ENCODE measurements at places on chromosomes 13 and 19.
A peak's percentile ranks its signal among the peaks of the same experiment; 100 is the strongest.

GRCh38 chr13:113598081-113598410, 13.5 kb downstream of the TFDP1 start:
- no peak for DNase-seq

DNA sequence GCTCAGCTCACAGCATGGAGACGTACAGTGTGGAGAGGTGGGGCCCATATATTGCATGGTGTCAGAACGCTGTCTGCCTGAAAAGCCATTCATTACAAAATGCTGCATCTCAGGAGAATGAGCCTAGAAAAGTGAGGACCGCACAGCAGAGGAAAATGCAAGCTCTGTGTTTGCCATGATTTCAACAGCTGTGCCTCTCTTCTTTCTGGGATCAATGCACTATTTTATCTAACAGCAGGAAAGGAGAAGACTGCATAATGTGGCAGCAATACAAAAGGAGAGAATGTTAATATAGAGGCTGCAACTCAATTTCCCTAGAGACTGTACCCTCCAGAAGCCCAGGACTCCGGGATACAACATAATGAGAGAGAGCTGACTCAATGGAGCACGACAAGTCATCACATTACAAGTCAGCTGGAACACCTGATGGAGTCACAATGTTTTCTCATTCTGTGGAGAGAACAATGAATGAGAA, 368.0 kb downstream of the FGF14 start:
- no peak for DNase-seq

GRCh38 chr13:27137759-27138158, 33.9 kb downstream of the USP12 start:
- no peak for DNase-seq

DNA sequence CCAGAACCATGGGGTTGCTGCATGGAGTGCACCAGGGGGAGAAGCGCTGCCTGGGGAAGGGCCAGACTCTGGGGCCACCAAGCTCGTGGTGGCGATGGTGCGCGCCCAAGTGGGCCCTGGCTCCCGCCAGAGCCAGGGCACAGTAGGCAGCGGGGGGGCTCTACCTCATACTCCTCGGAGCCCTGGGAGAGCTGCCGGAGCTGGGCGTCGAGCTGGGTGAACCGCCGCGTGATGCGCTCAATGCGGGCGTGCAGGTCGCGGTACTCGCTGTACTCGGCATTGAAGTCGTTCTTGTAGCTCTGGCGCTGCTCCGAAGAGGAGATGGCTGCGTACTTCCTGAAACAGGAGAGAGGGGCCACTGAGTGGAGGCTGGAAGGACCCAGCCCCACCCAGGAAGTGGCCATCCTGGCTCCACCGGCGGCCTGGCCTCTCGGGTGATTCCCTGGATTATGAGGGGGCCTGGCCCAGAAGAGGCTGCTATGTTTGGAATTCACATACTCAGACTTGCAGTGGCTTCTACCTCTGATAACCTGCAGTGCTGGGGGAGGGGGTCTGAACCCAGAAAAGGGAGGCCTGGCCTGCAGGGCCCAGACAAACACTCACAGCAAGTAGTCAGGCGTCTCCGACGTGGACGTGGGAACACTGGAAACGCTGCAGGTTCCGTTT, 8.3 kb upstream of the ISYNA1 start:
- DNase-seq = no peak

- no peak for DNase-seq
Observed at GRCh38 chr13:59437544-59438301, 726.0 kb downstream of the DIAPH3 start.

GRCh38 chr19:49411681-49412326, 11.4 kb downstream of the PTH2 start:
- no peak for DNase-seq

DNA sequence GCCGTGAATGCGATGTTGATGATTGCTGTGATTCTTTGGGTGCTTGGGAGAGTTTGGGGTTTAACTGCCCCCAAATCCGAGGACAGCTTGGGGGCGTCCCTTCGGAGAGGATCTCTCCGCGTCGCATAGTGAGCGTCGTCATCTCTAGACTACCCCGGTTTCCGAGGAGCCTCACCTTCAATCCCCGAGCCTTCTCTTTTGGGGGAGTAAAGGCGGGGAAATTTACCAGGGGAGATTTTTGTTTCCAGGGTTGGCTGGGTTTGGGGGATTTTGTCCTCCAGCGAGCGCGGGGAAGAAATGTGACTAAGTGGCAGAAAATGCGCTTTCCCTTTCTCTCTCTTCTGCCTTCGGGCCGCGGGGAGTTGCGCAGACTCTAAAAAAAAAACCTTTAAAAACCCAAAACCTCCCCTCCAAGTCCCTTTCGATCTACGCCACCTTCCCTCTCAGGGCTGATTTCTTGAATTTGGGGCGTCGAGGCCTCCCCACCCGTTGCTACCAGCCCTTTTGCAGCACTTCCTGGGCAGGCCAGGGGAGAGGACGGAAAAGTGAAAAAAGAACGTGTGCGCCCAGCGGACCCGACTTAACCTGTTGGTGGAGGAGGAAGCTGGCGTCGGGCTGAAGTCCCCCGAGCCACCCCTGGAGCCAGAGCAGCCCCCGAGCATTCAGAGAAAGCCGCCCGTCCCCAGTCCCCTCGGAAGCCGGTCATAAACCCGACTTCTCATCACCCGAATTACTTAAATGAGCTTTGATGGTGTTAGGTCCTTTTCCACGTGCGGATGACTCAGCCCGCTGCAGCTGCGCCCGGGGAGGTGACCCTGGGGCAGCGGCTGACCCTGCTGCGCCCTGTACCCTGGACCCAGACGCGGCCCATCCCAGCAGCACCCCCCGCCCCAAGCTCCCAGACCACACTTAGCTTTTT, 17.7 kb downstream of the NFIX start:
- DNase-seq = peak; percentile 57

DNA sequence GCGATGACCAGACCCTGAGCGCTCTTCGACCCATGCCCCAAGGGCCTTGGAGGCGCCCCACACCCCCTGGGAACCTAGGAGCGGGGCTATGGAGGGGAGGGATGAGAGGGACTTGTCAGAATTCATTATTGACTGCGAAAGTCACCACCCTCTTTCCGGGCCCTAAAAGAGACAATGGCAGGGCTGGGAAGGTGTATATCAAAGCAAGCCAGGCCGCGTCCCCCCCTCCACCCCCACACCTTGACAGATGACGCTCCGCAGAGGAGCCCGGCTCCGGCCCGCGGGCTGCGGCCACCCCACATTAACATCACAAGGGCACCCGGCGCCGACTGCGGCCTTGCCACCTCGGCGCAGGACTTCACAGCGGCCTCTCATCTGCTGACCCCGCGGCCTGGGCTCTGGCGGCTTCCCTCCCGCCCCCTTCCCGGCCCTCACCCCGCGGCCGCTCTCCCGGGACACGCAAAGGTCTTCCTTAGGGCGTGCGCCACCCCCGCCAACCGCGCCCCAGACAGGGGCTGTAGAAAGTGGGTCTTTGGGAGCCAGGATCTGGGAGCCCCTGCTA, 2.4 kb downstream of the CDX2 start:
- no peak for DNase-seq

DNA sequence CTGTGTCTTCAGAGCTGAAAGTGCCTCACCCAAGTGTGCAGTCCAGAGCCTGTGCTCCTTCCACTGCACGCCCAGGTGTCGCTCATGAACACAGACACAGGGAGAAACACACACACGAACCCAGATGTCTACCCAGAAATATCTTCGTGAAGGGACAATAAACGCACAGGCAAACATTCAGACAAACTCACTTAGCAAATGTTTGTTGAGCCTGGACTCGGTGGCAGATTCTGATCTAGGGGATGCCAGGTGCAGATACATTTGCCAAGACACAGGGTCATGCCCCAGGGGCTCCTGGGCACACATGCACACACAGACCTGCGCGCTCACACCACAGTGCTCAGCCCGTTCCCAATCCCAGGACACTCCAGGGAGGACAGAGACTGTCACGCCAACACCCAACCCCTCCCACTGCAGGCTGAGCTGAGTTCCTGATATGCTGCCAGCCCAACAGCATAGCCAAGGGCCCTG, 31.9 kb downstream of the SCGB2B2 start:
- DNase-seq = no peak

DNA sequence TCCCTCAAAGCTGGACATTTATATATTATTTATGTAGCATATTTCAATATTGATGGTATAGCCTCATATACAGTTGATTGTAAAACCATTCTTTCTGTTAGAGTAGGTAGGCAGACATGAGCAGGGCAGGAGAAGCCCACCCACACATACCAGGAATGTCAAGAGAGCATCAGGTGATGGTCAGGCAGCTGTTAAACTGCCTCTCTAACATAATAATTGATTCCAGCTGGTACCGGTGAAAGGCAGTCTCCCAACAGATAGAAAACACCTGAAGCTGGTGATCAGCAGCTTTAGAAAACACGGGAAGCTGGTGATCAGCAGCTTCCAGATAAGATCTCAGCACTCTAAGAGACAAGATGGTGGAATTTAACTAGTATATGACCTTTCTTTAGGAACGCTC, 132.9 kb downstream of the SLITRK6 start:
- no peak for DNase-seq
